ENCODE measurements at places on chromosomes 3 and 15.

DNA sequence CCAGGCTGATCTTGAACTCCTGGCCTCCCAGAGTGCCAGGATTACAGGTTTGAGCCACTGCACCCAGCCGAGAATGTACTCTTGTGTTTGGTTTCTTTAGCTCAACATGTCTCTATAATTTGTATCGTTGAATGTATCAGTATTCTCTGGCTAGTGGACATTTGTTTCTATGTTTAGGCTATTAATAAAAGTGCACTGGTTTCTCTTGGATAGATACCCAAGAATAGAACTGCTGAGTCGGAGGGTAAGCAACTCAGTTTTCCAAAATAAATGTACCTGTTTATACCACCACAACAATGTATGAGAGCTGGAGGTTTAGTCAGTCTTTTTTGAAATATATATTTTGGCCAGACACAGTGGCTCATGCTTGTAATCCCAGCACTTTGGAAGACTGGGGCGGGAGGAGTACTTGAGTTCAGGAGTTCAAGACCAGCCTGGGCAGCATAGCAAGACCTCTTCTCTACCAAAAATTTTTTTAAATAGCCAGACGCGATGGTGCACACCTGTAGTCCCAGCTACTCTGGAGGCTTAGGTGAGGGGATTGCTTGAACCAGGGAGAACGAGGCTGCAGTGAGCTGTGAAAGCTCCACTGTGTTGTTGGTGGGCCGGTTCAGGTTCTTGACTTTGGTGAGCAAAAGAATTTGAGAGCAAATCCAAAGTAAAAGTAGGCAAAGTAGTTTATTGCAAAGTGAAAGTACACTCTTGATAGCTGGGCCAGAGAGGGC is 7.7 kb upstream of the IVD start:
- no peak for DNase-seq

DNA sequence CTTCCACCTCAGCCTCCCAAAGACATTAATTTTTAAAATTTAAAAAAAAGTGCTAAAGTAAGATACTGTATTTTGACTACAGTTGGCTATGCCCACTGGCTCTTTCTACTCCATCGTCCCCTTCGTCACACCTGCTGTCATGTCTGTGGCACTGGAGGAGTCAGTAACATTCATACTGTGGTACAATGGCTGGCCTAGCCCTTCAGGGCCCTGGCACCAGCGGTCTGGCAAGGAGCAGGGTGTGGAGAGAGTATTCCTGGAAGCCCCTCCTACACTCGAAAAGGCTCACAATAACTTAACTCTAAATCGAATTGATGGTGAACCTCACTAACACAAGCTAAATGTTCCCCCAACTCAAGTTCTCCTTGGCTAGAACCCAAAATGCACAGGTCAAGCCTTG is 89.7 kb upstream of the RASGRF1 start:
- DNase-seq: no peak

GRCh38 chr15:27538325-27538724 is 560.8 kb downstream of the OCA2 start:
- no peak for DNase-seq

DNA sequence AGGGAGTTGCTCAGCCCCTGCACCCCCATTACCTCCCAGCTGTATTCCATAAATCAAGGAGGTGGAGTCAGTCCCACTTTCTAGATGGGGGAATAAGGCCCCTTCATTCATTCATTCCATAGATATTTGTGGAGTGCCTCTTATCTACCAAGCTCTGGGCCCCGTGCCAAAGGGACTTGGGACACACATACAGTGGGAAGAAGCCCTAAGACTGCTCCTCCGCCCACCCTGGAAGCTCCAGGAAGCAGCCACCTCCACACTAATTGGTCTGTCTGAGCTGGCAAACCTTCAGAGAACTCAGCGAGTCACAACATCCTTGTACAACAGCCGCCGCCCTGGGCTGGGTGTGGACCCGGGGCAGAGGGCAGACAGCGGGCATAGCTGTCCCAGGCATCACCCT is 6.4 kb downstream of the STRA6 start:
- no peak for DNase-seq

GRCh38 chr3:128549283-128550112 is 56.5 kb upstream of the GATA2 start:
- peak; percentile 25 for DNase-seq

GRCh38 chr3:385151-385550 is 188.6 kb downstream of the CHL1 start:
- peak; percentile 54 for DNase-seq

DNA sequence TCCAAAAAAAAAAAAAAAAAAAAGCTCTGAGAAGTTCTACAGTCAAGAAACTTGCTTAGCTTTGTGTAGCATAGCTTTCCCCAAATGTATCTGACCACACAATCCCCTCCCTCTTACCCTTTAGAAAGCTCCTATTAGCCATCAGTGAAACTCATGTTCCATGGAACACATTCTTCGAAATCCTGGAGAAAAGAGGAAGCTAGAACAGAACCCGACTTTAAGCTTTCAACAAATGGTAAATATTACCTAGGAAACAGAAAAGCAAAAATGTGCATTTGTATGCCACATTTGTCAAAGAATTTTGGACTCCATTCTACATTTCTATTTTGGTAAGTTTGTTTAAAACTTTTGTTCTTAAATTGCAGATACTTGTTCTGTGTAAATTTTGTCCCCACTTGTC is 17.4 kb upstream of the CRTC3 start:
- no peak for DNase-seq

GRCh38 chr3:101791778-101792177 is 12.8 kb downstream of the NXPE3 start:
- DNase-seq: no peak
